ENCODE measurements at places on chromosomes 7 and 10.

DNA sequence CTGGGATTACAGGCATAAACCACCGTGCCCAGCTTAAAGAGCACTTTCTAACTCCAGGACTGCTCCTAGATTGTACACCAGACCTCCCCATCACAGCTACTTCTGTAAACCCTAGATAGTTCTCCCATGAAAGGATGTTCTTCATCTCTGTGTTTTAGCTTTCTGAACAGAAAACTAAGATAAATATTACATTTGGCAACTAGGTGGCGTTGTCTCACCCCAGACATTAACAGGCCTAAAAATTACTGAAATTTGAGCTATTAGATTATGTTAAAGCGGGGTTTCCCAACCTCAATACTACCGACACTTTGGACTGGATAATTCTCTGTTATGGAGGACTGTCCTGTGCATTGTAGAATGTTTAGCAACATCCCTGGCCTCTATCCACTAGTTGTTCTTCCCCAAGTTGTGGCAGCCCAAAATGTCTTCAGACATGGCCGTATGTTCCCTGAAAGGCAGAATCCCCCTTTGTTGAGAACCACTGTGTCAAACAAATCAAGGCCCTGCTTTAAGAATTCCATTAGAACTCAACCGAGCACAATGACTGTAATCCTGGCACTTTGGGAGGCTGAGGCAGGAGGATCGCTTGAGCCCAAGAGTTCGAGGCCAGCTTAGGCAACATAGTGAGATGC lies 19.1 kb downstream of the ATOH7 start:
- DNase-seq = no peak

DNA sequence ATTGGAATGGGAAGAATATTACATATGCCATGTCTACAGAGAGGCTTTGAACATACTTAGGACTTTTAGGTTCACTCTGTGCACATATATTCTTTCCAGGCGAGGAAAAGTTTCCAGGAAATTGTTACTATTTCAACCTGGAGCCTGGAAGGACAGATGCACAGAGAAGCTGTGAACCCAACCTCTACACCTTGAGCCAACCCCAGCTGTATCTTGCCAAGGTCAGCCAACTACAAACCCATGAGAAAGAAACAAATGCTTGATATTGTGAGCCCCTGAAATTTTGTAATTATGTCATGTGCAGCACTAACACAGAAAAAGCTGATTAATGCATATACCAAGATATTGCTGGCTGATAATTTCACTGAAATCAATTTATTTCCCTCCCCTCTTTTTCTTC lies 404.9 kb downstream of the GLRX3 start:
- DNase-seq = no peak

DNA sequence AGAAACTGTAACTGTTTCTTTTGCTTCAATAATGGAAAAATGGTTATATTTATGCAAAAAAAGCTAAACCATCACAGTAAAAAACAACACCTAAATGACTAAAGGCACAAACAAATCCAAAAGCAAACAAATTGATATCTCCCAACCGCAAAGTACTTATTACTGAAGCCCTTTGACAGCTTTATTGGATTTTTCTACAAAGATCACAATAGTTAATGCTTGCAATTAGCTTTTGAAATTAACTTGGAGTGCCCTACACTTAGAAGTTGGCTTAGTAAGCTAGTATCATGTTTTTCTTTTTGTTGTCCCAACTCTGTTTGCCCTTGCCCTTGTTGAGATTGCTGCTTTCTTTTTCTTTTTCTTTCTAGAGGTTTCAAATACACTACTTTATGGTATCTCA lies 257.5 kb downstream of the INHBA start:
- no peak for DNase-seq

DNA sequence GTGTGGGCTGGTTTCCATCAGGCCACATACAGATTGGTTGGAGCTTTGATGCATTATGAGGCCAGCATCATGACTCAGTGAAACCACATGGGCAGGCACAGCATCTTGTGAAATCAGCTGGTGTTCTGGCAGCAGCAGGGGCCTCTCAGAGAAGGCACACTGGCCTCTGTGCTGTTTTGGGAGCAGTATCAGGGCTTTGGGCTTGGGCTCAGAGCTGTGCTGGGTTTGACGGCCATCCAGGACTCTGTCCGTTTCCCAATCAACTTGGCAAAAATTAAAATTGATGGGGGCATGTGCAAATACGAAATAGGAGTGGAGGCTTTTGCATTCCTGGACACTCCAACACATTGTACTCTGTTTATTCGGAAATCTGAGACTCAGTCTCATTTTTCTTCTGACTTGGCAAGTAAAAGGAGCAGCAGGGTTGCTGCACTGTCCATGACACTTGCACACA lies 190.9 kb downstream of the BMPER start:
- DNase-seq = no peak

- no peak for DNase-seq
Measured at GRCh38 chr7:30453921-30454320, 24.7 kb downstream of the NOD1 start.

DNA sequence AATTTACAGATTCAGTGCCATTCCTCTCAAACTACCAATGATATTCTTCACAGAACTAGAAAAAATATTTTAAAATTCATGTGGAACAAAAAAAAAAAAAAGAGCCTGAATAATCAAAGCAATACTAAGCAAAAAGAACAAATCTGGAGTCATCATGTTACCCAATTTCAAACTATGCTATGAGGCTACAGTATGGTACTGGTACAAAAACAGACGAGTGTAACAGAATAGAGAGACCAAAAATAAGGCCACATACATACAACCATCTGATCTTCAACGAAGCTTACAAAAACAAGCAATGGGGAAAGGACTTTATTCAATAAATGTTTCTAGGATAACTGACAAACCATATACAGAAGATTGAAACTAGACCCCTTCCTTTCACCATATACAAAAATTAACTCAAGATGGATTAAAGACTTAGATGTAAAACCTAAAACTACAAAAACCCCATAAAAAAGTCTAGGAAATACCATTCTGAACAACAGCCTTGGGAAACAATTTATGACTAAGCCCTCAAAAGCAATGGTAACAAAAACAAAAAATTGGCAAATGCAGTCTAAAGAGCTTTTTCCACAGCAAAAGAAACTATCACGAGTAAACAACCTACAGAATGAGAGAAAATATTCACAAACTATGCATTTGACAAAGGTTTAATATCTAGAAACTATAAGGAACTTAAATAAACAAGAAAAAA lies 207.7 kb downstream of the PTN start:
- no peak for DNase-seq

DNA sequence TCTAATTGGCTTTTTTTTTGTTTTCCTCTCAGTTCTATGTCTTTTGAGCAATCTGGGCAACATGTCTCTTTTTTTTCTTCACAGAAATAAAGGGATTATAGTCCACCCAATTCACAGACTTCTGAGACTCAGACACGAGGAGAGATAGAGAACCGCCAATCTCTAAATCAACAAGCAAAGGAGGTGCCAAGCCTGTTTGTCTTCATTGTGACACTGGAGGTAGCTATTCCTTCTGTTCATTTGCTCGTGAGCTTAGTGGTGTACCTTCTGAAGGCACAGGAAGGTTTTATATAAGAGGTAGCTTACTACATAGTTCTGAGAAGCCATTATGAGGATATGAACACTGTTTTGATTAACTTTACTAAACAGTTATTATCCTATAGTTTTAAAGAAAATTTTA lies 6.1 kb downstream of the EPHB6 start:
- no peak for DNase-seq

GRCh38 chr10:125756196-125756595 lies 19.4 kb downstream of the MMP21 start:
- no peak for DNase-seq
